Iris pigment epithelial cell (primary cell): ENCODE measurements at places on chromosomes 1 and 21.
A peak's percentile ranks its signal among the peaks of the same experiment; 100 is the strongest.

GRCh38 chr1:9838946-9839345, 15.2 kb upstream of the CLSTN1 start:
- DNase-seq, result no peak

DNA sequence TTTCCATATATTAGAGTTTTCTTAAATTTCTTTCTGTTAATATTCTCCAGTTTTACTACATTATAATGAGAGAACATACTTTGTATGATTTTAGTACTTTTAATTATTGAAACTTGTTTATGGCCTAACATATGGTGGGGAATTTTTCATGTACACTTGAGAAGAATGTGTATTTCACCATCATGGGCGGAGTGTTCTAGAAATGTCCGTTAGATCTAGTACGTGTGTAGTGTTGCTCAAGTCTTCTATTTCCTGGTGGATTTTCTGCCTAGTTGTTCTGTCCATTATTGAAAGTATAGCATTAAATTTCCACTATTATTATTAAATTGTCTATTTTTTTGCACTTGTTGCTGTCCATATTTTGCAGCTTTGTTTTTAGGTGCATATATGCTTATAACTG, 64.0 kb upstream of the RGS21 start:
- peak; percentile 83 for DNase-seq

- no peak for DNase-seq
Observed at GRCh38 chr1:32263744-32264143, 12.7 kb downstream of the LCK start.

GRCh38 chr1:206782448-206782847, 10.2 kb upstream of the IL10 start:
- DNase-seq, result no peak

DNA sequence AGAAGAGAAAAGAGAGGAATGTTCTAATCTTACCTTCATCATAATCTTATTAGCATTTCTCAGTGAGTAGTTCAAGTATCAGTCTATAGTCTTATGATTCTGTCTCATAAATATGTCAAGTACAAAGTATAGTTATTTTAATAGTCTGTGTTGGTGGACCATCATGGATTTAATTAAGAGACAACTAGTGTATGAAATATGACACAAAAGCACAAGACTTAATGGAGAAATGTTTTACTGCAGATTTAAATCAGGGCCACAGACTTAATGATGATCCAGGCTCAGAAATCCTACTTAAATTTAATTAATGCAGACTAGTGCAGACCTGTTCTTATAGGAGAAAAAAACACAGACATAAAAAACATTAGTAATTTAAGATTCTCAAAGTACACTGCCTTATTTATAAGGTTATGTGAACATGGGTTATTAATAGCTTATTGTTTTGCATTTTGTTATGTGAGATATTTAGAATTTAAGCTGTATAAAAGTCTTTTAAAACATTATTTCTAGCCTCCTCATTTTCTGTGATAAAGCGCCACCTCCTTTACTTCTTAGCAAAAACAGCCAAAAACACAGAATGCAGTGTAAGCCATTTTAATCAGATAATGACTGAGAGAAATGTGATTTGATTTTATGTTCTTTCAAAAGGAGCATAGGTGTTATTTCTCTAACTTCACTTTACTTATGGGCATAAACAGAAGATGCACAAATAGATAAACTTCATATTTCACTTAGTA, 255.0 kb upstream of the SNX7 start:
- no peak for DNase-seq

GRCh38 chr1:85308833-85309350, 32.5 kb upstream of the BCL10 start:
- no peak for DNase-seq

DNA sequence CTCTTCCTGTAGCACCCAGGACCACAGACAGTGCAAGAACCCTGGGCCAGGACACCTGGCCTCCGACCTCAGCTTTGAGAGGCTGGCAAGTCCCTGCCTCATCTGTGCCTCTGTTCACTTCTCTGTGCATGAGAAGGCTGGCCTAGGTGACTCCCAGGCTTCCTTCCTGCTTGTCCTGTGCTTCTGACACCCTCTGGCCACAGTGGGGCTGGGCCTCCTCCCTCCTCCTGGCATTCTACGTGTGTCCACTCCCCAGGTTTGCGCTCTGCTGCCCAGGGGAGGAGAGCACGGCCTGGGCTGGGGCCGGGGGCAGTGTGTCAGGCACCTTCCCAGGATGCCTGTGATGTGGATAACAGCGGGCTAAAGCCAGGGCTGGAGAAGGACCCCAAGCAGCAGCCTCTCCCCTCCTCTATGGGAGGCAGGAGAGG, 30.3 kb upstream of the PKP1 start:
- no peak for DNase-seq

- DNase-seq, result no peak
Observed at GRCh38 chr1:19068639-19069276, 112.3 kb upstream of the IFFO2 start.

GRCh38 chr1:224141693-224142092, 27.8 kb downstream of the FBXO28 start:
- no peak for DNase-seq

- no peak for DNase-seq
Observed at GRCh38 chr1:195731385-195731784, 876.9 kb downstream of the KCNT2 start.

DNA sequence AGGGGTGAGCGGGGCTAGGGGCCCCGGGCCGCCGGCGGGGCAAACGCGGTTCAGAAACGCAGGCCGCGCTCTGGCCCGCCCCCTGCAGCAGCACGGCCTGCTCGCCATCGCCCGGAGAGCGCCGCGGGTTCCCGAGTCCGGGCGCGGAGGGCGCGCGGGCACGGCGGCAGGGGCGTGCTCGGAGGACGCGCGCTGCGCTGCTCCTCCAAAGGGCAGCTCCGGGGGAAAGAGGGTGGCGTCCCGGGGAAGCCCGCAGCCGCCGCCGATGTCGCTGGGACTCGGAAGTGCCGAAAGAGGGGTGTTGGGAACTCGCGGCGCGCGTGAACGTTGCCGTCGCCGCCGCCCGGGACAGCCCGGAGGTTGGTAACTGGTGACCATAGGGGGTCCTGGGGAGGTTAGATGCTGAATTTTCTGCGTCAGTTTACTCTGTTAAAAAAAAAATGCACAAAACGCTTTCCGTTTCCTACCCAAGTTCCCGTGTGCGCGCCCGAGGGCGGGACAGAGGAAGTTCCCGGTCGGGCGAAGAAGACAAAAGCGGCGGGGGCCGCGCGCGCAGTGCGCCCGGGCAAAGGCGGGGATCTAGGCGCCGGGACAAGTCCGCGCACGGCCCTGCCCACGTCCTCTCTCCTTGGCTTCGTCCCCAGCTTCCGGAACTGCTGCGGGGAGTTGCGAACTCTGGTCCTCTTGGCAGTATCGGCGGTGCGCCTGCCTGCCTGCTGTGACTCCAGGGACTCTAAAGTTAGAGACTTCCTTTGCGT, at the start of gene HHAT:
Gene HHAT, plus strand, starts transcription at position 157 of the 758 bp plus-strand sequence. CDS start 20,074 bp downstream, outside the sequence.
- peak; percentile 65 for DNase-seq

DNA sequence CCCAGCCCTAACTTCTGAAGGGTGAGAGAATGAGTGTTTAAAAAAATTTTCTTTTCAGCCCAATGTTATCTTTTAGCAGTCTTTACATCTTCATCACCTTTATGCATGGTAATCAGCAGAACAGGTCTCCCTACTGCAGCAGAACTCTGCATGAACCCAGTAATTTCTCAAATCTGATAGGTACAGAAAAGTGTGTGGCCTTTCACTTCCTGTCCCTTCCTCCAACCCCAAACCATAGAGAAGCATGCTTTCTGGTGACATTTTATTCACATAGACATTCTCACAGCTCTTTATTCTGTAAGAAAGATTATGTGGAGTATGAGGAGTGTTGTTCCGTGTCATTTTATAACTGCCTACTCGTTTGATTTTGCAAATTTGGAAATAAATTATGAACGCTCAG, 68.6 kb downstream of the RPAP2 start:
- DNase-seq, result no peak

DNA sequence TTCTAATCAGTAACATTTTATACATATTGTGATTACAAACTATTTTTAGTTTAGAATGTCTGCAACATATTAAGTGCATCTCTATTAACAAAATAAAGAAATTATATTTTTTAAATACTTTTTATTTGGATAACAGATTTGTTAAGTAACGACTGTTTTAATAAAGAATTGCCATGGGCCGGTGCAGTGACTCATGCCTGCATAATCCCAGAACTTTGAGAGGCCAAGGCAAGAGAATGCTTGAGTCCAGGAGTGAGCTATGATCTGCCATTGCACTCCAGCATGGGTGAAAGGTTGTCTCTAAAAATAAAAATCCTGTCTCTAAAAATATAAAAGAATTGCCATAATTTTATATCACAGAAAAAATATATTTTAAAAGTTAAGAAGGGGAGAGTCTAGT, 4.1 kb downstream of the LRRIQ3 start:
- peak; percentile 63 for DNase-seq

- no peak for DNase-seq
Observed at GRCh38 chr21:45054927-45055612, 19.3 kb upstream of the ADARB1 start.
